ENCODE measurements at places on chromosomes 3 and 15.

DNA sequence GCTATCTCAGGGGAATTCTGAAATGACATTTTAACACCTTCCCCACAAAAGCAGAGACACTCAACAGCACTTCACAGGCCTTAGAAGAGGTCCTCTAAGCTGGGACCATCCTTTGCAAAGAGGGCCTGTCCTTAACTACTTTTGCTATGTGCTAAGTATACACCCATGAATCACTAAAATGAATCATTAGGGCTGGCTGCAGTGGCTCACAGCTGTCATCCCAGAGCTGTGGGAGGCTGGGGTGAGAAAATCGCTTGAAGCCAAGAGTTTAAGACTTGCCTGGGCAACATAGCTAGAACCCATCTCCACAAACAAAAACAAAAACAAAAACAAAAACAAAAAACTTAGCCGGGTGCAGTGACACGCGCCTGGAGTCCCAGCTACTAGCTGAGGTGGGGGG is 53.9 kb upstream of the MELTF start:
- peak; percentile 76 for DNase-seq

GRCh38 chr3:172449466-172450149 is 1.4 kb upstream of the GHSR start:
- peak; percentile 45 for DNase-seq

- DNase-seq, result no peak
Observed at GRCh38 chr3:130644628-130645253, 101.9 kb downstream of the PIK3R4 start.

GRCh38 chr3:120147072-120147871 is 53.0 kb upstream of the GSK3B start:
- no peak for DNase-seq

DNA sequence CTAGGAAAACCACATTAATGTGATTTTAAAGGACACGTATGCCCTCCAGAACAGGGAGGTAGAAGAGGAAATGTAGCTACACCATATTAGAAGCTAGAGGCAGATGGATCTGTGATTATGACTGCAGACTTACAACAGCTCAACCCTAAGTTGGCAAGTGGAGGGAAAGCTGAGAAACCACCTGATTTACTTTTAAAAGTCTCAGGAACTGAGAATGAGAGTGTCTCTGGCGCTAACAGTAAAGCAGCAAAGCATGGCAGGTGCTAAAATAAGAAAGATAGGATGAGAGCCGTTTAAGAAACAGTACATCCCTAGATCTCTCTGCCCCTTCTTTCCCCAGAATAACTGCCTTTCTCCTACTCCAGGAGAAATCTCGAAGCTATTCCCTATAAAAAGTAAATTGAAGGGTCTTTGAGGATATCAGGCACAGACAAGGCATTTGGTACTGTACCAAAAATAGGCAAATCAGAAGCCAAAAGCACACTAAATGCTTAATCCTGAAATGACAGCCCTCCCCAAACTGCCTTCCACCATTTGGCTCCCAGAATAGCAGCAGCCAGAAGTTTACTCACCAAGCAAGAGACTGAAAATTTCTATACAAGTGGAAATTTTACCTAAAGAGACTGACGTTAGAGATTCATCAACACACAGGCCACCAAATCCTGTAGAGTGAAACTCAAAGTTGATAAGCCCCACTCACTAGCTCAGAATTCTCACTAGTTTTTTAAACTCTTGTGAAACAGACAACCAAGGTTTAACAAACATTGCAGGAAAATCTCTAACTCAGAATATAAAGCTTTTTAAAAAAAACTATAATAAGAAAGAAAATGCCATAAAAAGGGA is 34.3 kb upstream of the PARP14 start:
- DNase-seq, result no peak

- no peak for DNase-seq
Observed at GRCh38 chr15:26831951-26832350, 34.9 kb upstream of the GABRA5 start.

DNA sequence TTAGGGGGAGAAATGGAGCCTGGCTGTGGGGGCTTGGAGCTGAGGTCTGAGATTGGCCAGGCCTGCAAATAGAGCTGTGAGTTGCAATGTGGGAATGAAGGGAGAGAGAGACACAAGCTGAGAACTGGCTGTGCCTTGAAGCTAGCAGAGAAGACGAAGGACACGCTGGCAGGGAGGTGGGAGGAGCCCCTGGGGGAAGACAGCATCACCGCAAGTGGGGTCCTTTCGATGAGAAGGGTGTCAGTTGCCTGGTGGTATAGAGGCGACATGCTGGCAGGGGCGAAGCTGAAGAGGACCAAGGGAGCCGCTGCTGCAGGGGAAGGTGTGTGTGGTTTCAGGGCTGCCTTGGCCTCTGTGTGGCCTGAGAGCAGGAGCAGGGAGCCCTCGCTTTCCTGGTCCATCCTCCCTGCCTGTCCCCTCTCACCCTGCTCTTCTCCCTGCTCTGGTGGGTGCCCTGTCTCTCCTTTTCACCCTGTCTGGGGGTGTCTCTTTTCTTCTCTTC is 5.5 kb downstream of the RHCG start:
- DNase-seq, result no peak

GRCh38 chr15:66801266-66801665 is 99.2 kb downstream of the SMAD6 start:
- no peak for DNase-seq

GRCh38 chr3:154745122-154745521 is 315.1 kb upstream of the GPR149 start:
- no peak for DNase-seq

DNA sequence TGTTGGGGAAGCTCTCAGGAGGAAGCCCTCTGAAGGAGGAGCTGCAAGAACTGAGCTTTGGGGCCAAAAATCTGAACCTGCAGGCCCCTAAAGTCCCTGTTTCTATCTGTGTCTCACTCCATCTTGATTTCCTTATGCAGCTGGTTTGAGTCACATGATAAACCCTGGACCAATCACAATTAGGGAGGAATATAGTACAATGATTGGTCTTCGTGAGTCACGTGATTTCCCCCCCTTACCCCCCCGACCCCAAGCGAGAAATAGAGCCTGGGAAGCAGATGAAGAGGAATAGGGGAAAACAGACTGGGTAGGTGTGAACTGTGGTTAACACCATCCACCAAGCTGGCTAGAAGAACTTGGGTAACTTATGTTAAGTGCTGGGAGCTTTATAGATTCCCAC is 12.9 kb downstream of the CRABP1 start:
- peak; percentile 29 for DNase-seq

- peak; percentile 5 for DNase-seq
Observed at GRCh38 chr15:43346305-43346704, 15.9 kb upstream of the LCMT2 start.

- no peak for DNase-seq
Observed at GRCh38 chr3:67291287-67292252, 293.5 kb downstream of the KBTBD8 start.

DNA sequence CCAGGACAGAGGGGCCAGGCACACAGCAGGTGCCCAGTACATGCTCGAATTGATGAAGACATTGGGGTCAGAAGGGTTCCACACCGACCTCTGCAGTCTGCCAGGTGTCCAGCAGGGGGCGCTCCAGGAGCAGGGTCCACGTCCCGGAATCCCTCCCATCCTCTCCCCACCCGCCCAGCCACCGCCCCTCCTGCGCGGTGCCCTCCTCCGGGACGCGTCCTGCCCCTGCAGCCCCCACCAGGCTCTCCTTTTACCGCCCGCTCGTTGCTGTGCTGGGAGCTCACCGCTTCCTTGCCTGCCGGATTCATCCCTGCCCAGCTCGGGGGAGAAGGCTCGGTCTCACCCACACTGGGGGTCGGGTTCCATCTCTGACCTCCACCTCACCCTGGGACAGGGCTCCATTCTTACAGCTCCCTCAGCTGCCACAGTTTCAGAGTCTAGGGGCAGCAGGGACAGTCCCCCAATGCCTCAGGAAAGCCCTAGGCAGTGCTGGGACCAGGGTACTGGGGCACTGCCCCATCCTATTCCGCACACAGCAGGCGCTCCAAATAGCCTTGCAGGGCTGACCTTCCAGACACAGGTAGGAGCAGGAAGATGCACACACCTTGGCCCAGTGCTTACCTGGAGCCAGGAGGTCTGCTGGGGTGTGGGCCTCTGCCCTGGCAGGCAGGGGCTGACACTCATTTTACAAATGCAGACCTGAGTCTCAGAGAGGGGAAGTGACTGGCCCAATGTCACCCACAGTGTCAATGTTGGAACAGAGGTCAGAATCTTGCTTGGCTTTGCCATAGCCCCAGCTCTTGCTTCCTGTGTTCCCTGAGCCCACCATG is 31.0 kb downstream of the GRIP2 start:
- DNase-seq, result peak; percentile 40

GRCh38 chr15:47484059-47484458 is 233.2 kb upstream of the SEMA6D start:
- DNase-seq, result peak; percentile 53

DNA sequence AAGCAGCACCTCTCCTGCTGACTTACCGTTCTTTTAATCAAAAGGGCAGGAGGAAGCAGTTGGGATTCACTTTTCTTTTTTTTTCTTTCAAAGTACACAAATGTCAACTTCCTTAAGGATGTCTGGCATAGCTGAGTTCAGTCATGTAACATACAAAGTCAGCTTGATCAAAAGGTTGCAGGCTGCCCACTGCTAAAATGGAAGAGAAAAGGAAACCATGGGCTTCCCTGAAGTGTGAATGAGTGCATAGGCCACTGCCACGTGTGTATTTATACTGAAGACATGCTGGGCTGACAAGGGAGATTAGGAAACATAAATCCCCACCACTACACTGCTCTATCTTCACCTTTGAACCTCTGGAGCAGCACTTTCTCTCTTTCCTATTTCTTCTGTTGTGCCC is 312.5 kb downstream of the TIGIT start:
- no peak for DNase-seq

DNA sequence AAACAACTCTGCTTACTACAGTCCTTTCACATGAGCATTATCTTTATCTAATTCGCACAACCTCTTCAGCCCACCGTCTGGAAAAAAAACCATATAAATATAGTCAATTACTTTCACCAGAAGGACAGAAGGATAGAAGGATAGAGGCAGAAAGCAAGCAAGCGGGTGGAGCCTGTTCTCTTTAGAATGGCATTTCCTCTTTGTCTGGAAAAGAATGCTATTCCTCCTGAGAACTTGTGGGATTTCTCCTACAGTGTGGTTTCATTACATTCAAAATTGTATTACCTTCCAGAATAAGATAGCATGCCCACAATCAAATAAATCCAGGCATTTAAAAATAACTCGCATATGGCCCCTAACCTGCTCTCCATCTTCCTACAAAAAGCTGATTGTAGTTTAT is 23.1 kb downstream of the SLC30A4 start:
- DNase-seq, result peak; percentile 50

- DNase-seq, result no peak
Observed at GRCh38 chr15:39788108-39788507, 5.5 kb upstream of the FSIP1 start.

DNA sequence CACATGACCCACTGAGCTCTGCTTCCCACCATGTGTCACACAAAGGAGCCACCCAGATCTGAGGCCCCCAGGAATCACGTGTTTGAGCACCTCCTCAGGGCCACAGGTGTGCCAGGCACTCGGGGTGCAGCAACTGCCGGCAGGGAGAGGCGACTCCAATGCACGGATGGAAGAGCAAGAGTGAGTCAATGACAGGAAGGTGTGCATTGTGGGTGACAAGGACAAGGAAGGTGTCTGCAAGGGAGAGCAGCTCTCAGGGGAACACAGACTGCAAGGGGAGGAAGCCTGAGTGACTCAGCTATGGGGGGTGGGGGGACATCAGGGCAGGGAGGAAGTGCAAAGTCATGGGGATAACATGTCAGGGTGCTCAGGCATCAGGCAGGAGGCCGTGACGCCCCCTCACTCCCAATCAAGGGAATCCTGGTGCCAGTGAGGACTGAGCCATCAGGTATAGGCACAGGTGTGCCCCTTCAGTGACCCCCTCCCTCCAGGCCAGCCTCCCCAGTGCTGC is 67.4 kb downstream of the NUP210 start:
- DNase-seq, result peak; percentile 43

DNA sequence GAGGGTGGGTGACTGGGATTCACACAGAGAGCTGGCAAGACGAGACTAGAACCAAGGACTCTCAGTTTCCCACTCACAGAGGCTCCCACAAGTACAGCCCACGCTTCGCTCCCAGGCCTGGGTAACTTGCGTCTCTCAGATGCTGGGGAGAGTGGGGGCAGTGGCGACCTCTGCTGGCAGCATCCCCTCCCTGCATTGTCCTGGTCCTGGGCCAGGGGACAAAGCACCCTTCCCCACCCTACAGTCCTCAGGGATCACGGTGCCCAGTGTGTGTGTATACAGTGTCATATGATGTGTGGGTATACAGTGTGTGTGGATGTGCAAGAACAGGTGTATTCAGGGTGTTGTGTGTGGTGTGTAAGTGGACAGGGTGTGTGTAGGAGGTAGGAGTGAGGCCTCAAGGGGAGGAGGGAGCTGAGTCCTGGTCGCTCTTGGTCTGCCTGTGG is 12.8 kb downstream of the VILL start:
- DNase-seq, result peak; percentile 50

GRCh38 chr3:126946405-126946804 is 36.5 kb upstream of the PLXNA1 start:
- DNase-seq, result no peak

DNA sequence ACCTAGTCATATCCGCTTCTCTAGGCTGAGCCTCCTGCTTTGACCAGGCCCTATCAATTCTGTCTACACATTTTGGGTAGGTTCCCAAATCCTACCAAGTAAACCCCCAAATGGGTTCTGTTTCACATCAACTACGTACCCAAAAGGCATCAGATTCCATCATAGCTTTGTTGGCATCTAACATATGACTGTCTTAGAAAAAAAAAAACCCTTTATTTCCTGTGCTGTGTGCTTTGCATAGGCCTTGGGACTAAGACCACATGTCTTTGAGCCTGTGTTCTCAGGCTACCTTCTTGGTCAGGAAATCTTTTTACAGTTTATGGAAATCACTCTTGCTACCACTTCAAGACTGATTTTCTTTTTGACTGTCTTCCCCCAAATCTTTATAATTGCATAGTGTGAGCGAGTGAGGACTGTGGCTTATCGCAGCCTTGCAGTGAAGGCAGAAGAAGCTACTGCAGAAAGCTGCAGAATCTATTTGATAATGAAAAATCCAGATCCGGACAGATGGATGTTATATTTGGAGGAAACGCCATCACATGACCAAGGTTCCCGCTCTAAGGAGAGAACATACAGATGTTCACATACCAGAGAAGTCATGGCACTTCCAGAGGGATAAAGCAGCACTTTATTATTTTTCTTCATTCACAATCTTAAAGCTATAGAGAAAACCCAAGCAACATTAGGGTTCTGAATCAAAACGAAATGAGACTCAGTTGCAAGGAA is 111.2 kb downstream of the EOMES start:
- DNase-seq, result no peak

GRCh38 chr3:14547693-14548092 is 7.6 kb upstream of the GRIP2 start:
- no peak for DNase-seq

DNA sequence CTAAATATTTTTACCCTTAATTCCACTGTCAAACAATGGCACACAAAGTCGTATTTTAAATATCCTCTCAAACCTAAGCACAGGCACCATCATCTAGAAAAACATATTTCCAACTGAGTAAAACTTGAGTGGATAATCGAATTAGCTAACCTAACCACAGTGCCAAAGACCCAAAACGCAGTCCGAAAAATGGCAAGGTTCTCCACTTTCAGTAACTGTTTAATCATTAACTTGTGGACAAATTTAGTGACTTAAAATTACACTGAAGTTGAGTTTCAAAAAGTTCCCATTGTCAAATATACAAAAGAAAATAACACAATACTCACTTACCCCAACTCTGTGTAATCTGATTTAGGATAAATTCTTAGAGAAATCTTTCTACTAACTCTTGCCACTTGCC is 10.0 kb downstream of the CNBP start:
- DNase-seq, result no peak

All from fibroblast of skin of scalp (primary cell).